Stimulated activated memory B cell treated with anti-CD40 and anti-IgM and Interleukin-4, amounts not matched to agents 10 μg/mL and 1 μg/mL and 100 μg/mL, for 72 hours (primary cell): ENCODE measurements at places on chromosomes 6 and 20.

- ATAC-seq: no peak
Measured at GRCh38 chr6:21823371-21823770, 229.8 kb downstream of the SOX4 start.

DNA sequence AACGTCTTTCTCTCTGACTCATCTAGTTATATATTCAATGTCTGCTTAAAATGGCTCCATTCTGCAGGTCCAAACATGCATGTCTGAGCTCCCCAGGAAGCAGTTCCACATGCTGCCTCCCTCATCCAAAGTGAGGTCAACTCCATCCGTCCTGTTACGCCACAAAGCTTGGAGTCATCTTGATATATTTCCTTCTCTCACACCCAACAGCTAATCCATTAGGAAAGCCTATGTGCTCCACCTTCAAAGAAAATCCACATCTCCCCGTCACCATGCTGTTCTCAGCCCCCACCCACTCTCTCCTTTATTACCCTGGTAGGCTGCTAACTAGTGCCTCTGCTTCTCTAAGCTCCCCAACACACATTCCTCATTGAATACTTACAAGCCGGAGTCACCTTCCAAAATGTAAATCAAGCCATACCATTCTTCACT lies 130.2 kb upstream of the SYNDIG1 start:
- no peak for ATAC-seq

DNA sequence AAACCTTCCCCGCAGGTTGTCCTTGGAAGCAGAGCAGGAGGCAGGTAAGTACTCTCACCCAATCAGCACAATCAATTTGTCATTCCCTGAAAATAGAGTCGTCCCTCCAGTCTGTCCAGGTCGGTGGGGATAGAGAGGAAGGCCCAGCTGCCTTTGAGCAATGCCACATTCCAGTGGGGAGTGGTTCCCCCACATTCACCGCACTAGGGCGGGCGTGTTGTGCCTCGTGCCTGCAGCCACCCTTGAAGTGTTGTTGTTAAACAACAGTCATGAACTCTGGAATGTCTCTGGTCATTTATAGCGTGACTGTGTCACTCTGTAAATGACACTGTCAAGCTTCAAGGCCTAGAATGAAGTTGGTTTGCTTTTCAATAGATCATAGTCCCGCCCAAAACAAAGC lies 33.4 kb downstream of the PRDM1 start:
- no peak for ATAC-seq

GRCh38 chr6:14658886-14659561 lies 541.5 kb downstream of the CD83 start:
- peak; percentile 12 for ATAC-seq

DNA sequence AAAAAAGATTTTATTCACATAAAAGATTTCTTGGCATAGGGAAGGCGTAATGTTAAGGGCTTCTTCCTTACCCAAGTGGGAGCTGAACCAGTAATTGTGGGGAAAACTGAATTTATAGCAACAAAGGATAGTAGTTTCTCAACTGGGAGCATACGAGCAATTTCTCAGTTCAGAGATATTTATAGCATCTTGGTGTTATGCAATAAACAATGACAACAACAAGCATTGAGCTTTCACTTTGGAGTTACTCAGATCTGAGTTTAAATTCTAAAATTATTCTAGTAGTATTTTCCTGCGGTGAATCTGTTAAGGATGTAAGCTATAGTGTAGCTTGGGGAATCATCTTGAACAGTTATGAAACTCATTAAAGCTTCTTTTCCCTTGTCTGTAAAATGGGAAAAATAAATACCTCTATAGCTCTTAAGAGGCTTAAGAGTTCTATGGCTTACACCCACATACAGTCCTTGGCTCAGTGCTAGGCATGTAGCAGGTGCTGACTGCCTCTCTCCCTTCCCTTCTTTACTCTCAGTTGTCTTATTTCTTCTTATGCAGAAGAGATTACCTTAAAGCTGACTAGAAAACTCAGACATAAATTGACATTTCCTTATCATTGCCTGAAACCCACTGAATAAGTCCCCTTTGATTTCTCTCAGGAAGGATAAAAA lies 58.8 kb downstream of the SAMD5 start:
- ATAC-seq: no peak

GRCh38 chr6:15310680-15311079 lies 64.8 kb downstream of the JARID2 start:
- no peak for ATAC-seq

DNA sequence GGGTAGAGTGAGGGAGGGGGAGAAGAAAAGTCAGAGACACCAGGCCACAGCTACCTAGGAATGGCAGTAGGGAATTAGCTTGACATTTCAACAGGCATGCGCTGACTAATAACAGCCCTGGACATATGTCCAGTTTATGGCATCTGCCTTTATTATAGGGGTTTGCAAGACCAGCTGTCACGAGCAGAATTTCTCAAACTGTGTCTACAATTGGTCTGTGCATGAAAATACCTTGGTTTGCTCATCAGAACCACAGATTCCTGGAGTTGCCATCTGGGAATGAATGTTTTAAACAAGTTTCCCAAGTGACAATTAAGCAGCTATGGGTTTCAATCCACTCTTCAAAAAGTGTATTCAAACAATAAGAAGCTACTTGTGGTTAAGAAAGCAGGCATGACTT lies 110.3 kb upstream of the ENPP5 start:
- ATAC-seq: no peak

DNA sequence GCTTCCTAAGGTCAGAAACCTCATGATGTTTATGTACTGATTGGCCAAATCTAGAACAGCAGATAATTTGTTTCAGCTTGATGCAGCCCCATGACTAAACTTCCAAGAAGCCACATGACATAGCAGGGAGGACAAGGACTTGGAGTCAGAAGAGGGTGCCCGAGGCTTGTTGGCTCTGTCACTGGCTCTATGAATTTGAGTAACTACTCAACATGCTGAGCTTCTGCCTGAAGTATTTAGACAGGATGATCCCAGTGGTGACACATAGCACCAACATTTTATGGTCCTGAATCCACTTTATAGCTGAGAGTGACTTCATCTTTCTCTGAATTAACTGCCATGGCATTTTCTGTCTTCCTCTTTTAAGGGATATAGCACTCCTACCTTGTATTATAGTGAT lies 13.5 kb upstream of the TBX18 start:
- no peak for ATAC-seq
